ENCODE measurements at places on chromosomes 12 and 14.
A peak's percentile ranks its signal among the peaks of the same experiment; 100 is the strongest.

- no peak for DNase-seq
Observed at GRCh38 chr12:14994610-14995009, 21.8 kb downstream of the PDE6H start.

DNA sequence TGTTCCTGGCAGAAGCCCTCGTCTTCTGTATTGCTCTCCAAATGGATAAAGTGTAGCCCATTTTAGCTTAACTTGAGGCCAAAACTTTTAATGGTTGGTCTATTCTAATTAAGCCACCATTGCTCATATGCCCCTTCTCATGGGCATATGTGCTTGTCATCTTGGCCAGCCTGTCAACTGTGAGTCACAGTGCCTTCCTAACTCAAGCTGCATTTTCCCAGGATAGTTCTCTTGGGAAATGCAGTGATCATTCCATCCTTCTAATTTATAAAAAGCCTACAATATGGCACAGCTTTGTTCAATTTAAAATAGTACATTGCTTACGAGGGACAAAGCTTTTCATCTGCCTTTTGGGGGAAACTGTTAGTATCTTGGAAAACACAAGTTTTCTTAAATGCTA is 6.6 kb downstream of the PTHLH start:
- DNase-seq, result no peak

DNA sequence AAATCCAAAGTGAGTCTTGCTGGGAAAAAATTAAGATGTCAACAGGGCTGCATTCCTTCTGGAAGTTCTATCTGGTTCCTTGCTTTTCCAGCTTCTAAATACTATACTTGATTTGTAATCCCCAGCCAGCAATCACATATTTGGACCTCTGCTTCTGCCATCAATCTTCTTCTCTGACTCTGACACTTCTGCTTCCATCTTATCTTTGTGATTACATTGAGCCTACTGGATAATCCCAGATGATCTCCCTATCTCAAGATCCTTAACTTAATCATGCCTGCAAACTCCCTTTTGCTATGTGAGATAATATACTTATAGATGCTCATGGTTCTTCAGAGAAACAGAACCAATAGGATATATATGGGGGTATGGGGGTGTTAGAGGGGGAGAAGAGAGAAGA is 49.9 kb upstream of the ZDHHC17 start:
- no peak for DNase-seq

- no peak for DNase-seq
Observed at GRCh38 chr14:22668863-22669262, 24.7 kb upstream of the OR6J1 start.

GRCh38 chr14:38874721-38875120 is 228.3 kb downstream of the SEC23A start:
- no peak for DNase-seq

GRCh38 chr12:57452937-57453509 is 2.1 kb upstream of the INHBE start:
- peak; percentile 51 for DNase-seq

GRCh38 chr14:51368721-51369163 is 128.7 kb downstream of the TMX1 start:
- DNase-seq, result no peak

- no peak for DNase-seq
Observed at GRCh38 chr12:1425396-1425729, 169.0 kb downstream of the FBXL14 start.

- DNase-seq, result no peak
Observed at GRCh38 chr12:3148366-3149000, 71.3 kb downstream of the TSPAN9 start.

GRCh38 chr14:61335671-61336275 is 14.4 kb downstream of the PRKCH start:
- DNase-seq, result no peak

DNA sequence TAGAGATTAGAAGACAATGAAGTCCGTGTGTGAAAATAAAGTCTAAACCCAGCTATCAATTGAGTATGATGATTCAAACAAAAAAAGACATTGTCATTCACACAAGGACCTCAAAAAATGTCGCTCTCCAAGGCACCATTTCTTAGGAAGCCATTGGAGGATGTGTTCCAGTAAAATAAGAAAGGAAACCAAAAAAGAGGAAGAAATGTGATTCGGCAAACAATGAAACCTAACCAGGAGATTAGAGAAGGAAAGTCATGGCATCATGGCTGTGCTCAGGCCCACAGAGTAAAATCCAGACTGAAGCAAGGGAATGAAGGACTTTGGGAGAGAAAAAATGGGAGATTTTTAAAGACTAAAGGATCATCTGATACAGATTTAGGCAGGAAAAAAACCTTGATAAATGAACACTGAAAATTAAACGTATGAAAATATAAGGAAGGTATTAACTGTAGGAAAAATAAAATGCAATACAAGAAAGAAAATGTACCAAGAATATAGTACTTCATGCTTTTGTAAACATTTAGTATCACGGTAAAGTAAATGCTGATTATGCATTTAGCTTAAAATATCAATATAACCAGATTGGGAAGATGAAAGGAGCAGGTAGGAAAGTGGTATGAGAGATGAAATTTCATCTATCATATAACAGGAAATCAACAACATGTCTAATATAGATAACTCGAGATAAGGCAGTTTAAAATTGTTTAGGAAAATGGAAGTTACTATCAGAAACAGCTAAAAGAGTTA is 38.2 kb upstream of the MTHFD1 start:
- no peak for DNase-seq

DNA sequence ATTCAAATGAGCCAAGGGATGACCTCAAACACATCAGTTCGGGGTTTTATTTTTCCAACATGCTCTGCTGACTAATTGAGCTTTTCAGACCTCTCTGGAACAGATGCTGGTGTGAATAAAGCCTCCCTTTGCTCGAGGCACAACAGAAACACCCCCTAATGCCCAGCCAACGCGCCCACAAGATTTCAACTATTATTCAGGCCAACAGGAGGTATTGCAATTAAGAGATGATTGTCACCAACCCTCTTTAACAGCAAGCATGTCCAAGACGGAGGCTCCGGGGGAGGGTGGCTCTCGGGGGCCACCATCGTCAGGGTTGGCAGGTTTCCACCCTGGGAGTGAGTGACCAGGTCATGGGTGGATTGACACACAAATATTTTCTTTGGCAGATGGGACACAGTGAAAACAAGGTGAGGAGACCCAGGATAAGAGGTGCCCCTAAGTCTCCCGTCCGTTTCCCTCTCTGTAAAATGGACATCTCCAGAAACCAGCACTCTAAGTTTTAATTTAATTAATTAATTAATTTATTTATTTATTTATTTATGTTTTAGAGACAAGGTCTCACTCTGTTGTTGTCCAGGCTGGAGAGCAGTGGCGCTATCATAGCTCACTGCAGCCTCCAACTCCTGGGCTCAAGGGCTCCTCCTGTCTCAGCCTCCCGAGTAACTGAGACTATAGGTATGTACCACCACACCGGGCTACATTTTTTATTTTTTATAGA is 56.1 kb downstream of the MAP1LC3B2 start:
- no peak for DNase-seq

- DNase-seq, result no peak
Observed at GRCh38 chr14:93464271-93464670, 33.5 kb downstream of the UNC79 start.

DNA sequence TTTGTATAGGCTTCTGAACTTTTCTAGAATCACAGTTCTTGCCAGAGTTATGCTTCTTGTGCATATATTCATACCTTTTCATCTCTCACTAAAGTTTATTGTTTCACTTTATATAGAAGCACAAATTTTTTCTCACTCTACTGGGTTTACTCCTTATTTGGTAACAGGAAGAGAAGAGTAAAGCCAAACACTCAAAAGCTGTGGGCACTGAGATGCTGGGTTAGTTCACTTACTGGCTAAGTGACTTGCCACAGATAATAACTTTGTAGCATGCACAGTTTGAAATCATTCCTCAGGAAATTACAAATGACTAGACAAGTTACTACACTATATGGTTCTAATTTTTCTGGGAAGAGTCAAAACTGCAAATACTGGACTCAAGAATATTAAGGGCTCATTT is 7.8 kb downstream of the HIGD1C start:
- DNase-seq, result no peak

DNA sequence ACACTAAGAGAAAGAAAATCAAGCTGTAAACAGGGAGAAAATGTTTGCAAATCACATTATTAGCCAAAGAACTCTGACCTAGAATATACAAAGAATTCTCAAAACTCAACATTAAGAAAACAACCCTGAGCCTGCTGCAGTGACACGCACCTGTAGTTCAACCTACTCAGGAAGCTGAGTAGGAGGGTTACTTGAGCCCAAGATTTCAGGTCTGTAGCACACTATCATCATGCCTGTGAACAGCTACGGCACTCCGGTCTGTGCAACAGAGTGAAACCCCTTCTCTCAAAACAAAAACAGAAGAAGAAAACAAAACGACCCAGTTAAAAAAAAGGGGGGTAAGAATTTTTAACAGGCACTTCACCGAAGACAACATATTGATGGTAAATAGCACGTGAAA is 20.8 kb downstream of the SAV1 start:
- DNase-seq, result no peak

- DNase-seq, result no peak
Observed at GRCh38 chr12:57215668-57216013, 953 bp upstream of the NXPH4 start.

DNA sequence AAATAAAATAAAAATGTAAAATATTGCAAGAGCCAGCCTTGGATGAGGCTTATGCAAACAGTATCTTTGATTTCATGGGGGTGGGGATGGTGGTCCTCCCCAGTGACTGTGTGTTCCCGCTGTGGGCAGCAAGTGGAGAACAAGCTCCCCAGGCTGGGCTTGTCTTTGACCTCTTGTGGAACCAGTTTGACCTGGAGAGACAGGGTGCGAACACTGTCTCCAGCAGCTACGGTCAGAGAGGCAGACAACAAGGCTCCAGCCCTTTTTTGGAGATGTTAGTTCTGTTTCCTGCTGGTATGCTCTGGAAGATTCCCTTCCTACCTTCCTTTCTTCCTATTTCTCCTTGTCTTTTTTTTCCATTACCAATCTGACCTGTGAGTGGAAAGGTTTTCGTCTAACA is 21.8 kb upstream of the WSCD2 start:
- no peak for DNase-seq

DNA sequence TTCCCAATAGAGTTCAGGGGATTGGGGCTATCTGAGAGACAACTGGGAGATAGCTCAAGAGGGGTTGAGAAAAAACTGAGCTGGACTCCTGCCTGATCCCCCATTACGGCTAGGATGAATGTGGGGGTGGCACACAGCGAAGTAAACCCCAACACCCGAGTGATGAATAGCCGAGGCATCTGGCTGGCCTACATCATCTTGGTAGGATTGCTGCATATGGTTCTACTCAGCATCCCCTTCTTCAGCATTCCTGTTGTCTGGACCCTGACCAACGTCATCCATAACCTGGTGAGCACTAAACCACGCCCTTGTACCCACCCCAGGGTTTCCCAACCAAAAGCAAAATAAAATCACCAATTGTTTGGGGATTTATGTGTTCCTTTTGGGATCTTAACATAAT is 1.0 kb downstream of the ORMDL2 start:
- no peak for DNase-seq

DNA sequence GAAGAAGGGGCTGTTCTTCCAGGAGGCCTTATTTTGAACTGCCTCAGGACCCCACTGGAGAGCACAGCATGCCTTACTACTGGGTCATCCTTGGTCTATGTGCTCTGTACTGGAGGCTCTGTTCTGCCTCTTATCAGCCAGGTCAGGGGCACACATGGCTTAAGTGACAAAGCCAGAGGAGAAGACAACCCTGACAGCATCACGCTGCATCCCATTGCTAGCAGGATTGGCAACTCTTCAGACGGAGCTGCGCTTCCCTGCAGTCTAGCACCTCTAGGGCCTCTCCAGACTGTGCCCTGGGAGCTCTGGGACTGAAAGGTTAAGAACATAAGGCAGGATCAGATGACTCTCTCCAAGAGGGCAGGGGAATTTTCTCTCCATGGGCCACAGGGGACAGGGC is 17.3 kb upstream of the TIGAR start:
- DNase-seq, result no peak

DNA sequence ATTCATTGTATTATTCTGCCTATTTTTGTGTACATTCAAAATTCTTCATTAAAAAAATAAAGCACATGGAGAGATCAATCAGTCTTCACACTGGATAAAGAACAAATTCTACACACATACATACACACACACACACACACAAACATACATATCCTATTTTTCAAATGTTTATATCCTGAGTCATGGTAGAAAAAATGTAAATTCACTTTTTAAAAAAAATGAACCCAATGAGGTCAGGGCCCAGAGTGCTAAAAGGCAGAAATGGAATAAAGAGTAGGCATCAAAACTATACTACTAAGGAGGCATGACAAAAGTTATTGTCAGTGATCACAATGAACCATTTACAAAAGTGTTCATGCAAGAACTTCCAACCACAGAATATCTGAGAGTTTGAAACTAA is 17.3 kb downstream of the GALC start:
- no peak for DNase-seq

GRCh38 chr14:75393794-75394193 is 34.0 kb upstream of the JDP2 start:
- no peak for DNase-seq

GRCh38 chr14:70013271-70013873 is 134.2 kb downstream of the SMOC1 start:
- DNase-seq, result no peak

DNA sequence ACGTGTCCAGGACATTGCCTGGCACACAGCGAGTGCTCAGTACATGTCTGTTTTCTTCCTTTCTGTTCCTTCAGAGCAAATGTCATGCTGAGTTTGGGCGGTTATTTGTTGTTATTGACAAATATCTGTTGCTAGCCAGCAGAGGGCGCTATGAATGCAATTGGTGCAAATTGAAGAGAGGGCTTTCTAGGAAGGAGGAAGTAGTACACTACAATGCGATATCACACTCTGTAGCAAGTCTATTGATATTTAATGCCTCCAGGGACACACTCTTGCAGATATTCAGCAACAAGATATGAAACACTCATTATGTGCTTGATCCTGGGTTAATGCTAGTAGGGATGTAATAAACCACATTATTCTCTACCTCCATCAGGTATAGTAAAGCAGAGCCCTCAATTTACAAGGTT is 267.3 kb upstream of the SRRM4 start:
- DNase-seq, result peak; percentile 37

GRCh38 chr12:2378835-2379330 is 326.1 kb downstream of the CACNA1C start:
- no peak for DNase-seq

DNA sequence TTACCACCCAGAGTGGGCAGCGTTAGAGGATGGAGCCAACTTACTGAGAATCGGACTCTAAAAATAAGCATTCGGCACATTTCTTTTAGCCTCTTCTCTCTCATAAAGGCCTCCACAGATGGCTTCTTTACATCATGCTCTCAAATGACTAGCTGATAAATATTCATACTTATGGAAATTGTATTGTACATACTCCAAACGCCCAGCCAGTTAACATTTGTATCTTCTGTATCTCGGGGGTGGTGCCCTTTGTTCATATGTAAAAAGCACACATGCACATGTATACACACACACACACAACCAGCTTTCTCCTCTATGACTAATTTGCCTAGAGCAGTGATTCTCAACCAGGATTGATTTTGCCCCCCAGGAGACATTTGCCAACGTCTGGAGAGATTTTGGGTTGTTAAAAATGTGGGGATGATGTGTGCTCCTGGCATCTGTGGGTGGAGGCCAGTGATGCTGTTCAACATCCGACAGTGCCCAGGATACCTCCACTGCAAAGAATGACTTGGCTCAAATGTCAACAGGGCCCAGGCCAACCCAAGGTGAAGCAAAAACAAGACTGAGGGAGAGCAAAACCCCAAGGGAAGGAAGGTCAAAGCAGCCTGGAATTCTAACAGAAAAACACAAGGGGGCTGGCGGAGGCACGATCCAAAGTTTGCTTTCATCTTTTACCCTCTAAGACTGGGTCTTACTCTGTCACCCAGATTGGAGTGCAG is 15.2 kb upstream of the CDK2AP1 start:
- no peak for DNase-seq

GRCh38 chr12:71070416-71071128 is 87.2 kb downstream of the TSPAN8 start:
- DNase-seq, result no peak

Measured in GDM1 (cell line).